ENCODE measurements at places on chromosomes 11 and 22.

DNA sequence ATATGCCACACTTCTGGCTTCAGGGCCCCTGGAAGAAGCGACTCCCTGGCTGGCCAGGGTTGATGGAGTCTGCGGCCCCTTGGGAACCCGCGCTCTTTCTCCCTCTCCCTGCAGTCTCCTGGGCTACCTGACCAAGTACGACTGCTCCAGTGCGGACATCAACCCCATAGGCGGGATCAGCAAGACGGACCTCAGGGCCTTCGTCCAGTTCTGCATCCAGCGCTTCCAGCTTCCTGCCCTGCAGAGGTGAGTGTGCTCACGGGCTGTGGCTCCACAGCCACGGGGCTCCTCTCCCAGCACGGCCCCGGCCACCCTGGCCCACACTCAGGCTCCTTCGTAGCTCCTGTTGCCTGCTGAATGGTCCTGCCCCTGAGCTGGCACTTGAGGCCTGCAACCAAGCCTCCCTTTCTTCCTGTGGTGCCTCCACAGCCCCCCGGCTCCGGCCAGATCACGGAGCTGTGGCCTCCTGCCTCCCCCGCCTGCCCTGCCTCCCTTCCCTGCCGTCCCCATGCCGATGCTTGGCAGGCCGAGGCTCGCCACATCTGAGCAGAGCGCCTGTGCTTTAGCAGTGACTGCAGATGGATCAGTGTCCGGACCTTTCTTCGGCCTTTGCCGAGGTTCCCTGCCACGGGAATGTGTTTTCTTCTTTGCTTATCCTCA lies 36.2 kb upstream of the KRTAP5-7 start:
- no peak for DNase-seq

GRCh38 chr11:10743354-10744000 lies 7.6 kb upstream of the CTR9 start:
- no peak for DNase-seq

- no peak for DNase-seq
Measured at GRCh38 chr11:129006161-129006560, 63.5 kb upstream of the TP53AIP1 start.

GRCh38 chr11:406796-407650 lies 7.8 kb downstream of the SIGIRR start:
- DNase-seq: peak; percentile 83

DNA sequence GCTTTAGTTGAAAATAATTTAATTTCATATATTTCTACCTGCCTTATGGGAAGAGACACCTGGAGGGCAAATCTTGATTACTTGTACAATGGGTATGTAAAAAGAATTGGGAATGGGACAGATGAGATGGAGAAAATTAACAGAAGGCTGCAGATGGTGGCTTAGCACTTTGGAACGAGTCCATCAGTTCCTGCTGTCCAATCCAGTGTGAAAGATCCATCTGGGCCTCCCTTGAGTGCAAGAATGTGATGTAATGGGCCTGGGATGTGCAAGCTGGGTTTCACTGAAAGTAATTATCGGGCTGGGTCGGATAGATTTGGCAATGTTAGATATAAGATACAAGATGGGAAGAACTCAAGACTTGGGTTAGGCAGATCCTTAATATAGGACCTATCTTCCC lies 42.0 kb downstream of the CECR2 start:
- no peak for DNase-seq

DNA sequence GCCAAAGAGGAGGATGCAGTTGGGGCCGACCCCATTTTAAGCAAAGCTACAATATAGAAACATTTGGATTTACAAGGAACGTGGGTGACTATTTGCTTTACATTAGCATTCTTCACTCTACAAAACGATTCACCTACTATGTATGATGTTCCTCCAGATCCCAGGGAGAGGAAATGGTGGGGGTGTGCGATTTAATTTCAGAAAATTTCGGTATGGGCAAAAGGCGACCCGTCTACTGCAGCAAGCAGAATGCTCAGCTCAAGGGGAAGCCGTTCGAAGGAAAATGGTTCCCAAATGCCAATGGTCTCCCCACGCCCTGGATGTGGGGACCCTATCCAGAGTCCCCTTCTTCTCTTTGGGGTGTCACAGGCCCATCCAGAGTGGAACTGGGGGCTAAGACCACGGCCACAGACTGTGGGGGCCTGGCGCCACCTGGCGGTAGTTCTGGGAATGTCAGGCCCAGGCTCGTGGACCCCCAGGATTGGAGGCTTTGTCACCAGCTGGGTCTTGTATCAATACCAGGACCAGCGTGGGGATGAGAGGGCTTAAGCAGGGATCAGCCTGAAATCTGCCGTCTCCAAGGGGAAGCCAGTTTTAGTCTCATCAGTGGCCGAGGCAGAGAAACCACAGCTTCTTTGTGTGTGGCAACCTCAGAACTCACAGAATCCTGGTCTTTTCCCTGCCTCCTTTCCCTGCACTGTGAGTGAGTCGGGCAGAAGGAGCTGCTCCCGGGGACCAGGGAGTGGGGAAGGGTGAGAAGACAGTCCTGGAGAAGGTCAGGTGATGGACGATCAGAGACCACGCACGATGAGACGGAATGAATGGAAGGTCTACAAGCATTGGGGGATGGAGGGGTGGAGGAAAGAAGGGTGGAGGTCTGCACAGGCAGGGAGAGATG lies 8.4 kb downstream of the LRRC10B start:
- peak; percentile 98 for DNase-seq

DNA sequence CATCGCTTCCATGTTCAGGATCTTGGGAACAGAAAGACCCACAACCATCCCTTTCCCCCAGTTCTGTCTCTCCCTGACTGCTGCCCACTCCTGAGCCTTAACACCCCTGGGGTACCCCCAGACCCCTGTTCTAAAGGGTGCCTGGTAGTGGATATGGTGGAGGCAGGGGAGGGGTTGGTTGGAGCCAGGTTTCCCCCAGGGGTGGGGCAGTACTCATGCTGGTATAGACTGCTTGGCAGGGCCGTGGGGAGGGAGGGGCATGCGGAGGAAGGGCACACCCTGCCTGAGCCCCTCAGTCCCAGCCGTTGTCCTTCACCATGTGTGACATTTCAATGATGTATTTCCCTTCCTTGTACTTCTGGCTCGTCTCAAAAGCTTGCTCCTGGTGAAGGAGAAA lies 4.0 kb downstream of the YPEL4 start:
- no peak for DNase-seq

DNA sequence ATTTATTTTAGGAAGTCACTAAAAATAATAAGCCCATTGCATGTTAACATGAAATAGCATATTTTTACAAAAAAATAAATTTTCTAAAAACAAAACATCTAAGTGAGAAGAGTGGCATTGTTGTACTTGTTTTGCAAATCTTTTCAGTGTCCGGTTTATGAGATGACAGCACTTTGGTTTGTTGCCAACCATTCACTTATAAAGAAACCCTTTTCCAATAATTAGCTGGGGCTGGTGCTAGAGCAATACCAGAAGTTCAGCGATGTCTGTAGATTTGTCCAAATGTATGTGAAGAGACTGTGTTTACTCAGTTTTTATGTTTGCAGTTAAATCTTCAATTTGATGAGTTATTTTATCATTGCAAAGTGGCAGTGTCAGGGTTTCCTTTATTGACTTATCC lies 22.1 kb upstream of the KRTAP5-7 start:
- no peak for DNase-seq

DNA sequence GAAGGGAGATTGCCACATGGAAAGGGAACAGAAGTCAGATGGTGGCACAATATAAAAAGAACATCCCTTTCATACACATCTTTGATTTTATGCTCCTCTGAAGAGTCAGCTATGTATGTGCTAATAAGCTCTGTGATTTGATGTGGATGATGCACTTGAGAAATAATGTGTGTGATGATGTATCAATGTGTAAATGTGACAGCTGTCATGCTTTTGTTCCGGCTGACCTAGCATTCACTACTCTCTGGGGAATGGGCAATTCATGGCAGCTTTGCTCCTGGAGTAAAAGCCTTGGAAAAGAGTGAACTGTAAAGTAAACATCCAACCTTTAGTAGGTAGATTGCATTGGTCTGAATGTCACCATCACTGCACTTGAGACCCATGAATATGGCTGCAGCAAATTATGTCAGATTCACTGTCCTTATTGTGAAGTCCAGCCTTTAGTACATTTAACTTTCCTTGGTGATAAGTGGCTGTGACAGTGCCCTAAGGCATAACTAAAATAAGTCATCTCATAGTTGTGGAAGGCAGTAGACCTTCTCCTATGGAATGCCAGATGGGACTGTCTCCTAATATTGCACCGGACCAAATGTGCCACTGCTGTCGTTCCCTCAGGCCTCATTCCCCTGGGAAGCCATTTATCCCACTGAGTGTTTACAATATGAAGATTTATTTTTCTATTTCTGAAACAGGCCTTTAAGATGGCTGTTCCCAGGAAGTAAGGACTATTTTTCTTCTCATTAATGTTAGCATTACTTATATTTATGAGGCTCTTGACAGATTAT lies 178.2 kb upstream of the CCDC90B start:
- DNase-seq: no peak

GRCh38 chr11:2590965-2591754 lies 108.6 kb downstream of the KCNQ1OT1 start:
- peak; percentile 6 for DNase-seq

DNA sequence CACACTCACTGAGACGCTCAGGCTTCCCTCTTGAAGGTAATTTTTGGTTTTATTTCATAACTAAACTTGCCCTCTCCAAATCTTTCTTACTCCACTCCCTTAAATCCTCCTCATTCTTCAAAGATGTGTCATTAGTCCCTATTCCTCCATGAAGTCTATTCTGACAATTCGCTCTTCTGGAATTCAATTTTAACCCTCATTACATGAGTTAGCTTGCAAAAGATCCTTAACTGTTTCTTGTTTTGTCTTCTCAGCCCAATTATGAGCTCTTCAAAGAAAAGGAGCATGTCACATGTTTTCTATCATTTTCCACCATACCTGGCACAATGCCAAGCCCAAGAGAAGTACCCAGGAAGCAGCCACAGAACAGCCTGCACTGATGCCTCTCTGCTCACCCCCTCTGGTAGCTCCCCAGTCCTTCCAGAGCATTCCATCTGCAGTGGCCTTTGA lies 13.0 kb downstream of the GALNT18 start:
- no peak for DNase-seq

DNA sequence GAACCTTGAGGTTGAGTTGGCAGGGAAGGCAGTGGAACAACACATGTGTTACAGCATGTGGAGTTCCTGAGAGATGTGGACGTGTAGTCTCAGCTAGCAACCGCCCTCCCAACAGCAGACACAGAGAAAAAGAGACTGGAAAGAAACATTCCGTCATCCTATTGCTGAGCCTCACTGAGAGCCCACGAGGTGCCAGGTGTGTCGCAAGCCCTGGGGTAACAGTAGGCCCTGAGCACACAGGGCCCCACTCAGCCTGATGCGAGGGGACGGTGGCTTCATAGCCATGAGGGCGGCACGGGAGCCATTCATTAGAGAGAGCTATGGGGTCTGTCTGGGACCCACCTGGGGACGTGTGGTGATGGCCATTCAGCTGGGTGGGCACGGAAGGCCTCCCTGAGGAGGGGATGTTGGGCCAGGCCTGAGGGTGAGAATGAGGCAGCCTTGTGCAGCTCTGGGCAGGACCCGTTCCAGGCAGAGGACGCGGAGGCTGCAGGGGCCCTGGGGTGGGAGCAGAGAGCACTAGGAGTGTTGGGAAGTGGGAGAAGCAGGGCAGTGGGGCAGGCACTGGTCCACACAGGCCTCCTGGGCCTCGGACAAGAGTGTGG lies 26.2 kb downstream of the MPPED1 start:
- no peak for DNase-seq

- no peak for DNase-seq
Measured at GRCh38 chr11:69534166-69534530, 52.7 kb downstream of the LINC01488 start.

DNA sequence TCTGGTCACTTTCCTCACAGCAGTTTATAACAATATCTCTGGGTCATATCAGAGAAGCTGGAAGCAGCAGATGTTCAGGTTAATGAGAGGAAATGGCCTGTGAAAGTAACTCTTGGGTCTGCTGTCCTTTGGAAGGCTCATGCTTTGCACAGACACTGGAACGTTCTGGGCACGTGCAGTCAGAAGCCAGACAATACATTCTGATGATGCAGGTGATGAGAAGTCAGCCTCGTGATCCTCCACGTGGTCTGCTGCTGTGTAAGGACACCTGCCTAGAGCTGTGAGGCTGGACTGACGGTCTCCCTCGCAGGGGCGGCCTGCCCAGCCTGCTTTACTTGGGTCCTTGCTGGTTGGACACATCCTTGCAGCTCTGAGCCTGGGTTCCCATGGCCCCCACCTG lies 18.8 kb upstream of the ADORA2A start:
- DNase-seq: no peak
